ENCODE measurements at places on chromosomes 6 and 20.

GRCh38 chr6:155117256-155117655 is 122.1 kb downstream of the TIAM2 start:
- DNase-seq, result no peak

DNA sequence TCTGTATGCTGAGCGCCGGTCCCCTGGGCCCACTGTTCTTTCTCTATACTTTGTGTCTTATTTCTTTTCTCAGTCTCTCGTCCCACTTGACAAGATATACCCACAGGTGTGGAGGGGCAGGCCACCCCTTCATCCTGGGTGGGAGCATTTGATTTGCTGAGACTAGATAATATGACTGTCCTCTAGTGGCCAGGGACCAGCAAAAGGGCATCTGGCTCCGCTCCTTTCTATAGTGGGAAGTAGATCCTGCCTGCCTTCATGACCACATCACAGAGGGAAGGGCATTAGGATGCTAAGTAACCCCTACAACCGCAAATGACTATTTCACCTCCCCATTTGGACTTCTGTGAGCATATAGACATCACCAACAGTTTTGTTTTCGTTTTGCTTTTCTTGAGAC is 64.5 kb downstream of the TRMT6 start:
- DNase-seq, result no peak

GRCh38 chr6:46302816-46303215 is 132.0 kb upstream of the ENPP5 start:
- DNase-seq, result no peak

GRCh38 chr20:10536531-10536930 is 101.4 kb downstream of the SLX4IP start:
- DNase-seq, result no peak

DNA sequence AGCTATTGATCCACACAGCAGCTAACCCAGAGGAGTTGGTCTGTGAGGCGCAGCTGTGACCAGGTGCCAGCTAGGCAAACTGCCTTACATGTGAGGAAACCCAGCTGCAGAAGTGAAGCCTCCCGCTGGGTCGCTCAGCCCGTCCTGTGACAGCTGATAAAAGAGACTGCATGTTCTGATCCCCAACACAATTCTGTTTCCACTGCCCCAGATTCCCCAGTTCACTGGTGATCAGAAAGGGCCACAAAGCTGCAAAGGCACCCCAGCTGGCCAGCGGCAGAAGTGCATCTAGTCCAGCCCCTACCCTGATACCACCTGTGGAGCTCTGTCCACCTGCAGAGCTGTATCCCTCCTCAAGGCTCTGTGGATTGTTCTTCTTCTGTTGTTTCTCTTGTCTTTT is 64.5 kb downstream of the CTNNBL1 start:
- peak; percentile 6 for DNase-seq

DNA sequence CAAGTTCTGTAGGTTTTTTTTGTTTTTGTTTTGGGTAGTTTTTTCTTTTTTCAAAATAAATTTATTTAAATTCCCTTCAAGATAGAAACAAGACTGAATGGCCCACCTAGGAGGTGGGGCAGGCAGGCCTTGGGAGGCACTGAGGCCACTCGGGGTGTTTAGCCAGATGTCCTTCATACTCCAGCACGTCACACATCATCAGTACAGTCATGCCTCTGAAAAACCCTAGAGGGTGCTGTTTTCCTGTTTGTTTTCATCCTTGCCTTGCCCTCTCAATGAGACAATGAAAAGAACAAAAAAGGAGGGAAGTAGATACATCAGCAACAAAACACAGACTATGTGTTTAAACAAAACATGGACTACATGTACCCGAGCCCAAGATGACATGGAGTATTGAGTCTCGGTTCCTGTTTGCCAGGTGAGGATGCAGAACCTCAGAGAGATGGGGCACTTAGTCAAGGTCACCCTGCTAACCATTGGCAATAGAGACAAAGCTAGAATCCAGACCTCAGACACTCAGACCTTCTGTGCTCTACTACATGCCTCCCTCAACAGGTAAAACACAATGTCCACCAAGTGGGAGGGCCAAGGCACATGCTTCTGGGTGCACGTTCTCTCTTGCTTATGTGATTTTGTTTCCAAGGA is 26.8 kb upstream of the CLIC5 start:
- no peak for DNase-seq

DNA sequence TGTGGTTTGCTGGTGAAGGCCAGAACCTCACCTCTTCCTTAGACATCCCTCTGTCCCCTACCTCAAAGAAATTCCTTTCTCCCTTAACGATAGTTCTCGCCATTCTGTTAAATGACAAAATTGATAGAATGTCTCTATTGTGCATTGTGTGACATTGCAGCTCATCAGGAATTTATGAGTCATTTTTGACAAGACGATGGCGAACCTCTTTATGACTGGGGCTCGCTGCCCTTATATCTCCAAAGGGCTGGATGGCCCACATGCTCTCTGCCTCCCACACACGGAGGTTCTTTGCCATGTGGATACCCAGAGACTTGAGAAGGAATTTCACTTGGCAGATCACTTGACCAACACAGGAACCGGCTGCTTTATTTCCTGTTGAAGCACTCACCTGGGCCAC is 66.8 kb upstream of the RPS6KA2 start:
- no peak for DNase-seq

DNA sequence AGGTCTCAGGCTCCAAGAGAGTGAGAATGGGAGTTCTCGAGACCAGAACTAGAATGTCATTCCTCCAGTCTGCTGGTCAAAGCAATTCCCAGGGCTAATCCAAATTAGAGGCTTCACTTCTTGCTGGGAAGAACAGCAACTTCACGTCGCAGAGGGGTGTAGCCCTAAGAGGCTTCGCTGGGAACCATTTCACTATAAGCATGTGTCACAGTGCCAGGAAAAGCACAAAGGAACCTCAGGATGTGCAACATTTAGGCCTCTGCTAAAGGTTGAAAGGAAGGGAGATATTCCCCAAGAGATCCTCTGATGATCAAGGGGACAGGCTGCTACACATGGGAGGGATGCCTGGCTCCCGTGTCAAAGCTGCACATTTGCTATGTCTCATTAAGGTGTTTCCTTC is 35.9 kb upstream of the NXT1 start:
- no peak for DNase-seq

- no peak for DNase-seq
These were observed 174.3 kb downstream of the CDKAL1 start for GRCh38 chr6:20708367-20709124.

DNA sequence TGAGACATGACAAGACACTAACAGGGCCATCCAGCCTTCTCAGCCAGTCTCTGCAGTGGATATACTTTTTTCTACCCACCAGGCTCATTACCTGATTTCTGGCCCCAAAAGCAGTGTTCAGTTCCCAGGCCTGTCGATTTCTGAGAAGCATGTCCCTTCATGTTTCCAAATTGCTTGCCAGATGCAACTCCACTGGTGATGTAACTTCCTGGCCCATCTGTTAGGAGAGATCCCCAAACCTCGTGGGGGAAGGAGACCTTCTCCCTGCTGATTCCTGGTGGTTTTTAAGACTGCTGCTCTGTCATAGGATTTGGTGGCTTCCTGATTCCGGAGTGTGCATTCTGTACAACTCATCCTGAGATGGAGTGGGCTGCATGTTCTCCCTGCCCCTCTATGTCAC is 31.6 kb upstream of the MRPS10 start:
- DNase-seq, result peak; percentile 52

GRCh38 chr20:51540580-51540979 is 1.9 kb downstream of the NFATC2 start:
- no peak for DNase-seq

- DNase-seq, result peak; percentile 91
These were observed 2.2 kb downstream of the PIM1 start for GRCh38 chr6:37171970-37172812.

GRCh38 chr6:154509421-154510143 is 903 bp downstream of the CNKSR3 start:
- peak; percentile 35 for DNase-seq

GRCh38 chr6:104431096-104431495 is 428.6 kb downstream of the HACE1 start:
- DNase-seq, result no peak

GRCh38 chr6:100447900-100448748 is 16.6 kb downstream of the SIM1 start:
- no peak for DNase-seq

DNA sequence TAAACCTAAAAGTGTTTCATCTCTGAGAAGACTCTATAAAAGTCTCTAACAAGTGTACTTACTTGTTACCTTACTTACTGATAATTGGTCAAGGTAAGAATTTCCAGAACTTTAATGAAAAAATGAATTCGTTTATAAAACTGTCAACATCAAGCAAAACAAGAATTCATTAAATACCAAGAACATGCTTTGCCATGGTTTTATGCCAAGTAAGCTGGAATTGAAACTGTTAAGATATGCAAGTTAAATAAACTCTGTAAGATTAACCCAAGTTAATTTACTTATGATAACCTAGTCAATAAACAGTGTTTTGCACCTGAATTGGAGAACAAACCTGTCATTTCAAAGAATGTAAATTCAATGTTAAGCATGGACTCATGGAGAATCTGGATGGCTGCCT is 17.1 kb upstream of the DEFB113 start:
- DNase-seq, result no peak

- no peak for DNase-seq
These were observed 11.5 kb upstream of the DEFB113 start for GRCh38 chr6:49980898-49981297.

GRCh38 chr6:160007611-160008010 is 38.7 kb downstream of the IGF2R start:
- no peak for DNase-seq

GRCh38 chr20:44033873-44034272 is 119.2 kb downstream of the TOX2 start:
- DNase-seq, result no peak

- DNase-seq, result no peak
These were observed 19.3 kb downstream of the RIN2 start for GRCh38 chr20:19777315-19777714.

DNA sequence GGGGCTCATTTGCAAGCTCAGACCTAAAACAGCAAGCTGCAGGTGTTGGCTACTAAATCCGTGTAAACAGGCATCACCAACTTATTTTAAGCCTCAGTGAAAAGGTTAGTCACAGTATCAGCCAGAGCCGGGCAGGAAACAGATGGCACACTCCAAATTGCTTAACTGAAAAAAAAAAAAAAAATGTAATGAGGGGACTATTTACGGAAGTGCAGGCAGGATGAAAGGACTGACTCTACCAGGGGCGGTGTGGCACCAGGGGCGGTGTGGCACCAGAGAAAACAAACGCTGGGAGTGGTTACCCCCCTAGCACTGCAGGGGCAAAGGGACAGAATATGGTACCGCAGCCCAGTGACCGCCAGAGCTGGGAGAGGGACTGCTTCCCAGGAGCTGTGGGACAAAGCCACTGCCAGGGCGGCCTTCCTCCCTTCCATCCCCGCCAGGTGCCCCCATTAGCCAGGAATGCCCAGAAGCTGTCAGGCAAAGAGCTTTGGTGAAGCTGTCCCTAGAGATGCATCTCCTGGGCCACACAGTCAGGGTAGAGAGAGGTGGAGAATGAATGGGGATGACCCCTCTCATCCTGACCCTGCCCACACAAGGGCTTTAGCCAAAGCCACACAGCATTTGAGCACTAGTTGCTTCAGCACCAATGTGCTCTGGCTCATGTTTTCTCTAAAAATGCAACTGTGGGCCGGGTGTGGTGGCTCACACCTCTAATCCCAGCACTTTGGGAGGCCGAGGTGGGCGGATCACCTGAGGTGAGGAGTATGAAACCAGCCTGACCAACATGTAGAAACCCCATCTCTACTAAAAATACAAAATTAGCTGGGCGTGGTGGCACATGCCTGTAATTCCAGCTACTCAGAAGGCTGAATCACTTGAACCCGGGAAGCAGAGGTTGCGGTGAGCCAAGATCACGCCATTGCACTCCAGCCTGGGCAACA is 39.6 kb upstream of the GFOD1 start:
- peak; percentile 31 for DNase-seq

DNA sequence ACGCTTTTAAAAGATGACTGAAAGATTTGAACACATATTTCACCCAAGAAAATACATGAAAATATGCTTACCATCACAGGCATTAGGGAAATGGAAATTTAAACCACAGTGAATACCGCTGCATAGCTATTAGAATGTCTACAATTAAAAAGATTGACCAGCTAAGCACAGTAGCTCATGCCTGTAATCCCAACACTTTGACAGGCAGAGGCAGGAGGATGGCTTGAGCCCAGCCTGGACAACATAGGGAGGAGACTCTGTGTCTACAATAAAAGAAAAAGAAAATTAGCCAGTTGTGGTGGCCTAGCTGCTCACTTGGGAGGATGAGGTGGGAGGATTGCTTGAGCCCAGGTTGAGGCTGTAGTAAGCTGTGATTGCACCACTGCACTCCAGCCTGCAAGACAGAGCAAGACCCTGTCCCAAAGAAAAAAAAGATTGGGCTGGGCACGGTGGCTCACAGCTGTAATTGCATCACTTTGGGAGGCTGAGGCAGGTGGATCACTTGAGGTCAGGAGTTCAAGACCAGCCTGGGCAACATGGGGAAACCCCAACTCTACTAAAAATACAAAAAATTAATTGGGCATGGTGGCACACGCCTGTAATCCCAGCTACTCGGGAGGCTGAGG is 163.7 kb upstream of the AKAP12 start:
- no peak for DNase-seq

DNA sequence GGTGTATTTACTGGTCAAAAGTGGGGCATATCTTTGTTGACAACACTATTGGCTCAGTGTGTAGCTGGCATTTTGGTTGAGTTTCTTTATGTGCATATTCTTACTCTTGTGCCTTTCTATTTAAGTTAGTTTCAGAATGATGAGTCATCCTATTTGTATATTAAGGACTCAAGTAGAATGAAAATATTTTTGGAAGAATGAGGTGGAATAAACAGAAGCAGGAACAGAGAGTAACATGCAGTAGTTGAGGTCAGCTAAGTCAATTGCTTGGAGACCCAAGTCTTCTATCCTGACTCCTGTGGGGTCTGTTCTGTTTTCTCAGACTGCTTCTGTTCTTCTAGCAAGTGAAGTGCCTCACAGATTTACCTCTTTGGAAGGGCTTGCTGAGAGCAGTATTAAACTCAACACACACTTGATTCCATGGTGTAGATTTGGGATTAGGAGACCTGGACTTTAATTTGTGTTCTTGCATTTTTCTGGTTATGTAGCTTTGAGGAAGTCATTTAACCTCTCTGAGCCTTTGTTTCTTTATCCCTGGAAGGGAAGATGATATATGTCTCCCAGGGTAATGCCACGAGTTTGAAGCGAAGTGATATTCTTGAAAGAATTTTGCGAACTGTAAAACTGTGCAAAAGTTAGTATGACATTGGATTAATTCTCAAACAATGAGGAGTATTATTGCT is 324.3 kb downstream of the QKI start:
- DNase-seq, result no peak

- no peak for DNase-seq
These were observed 112.5 kb downstream of the WDR27 start for GRCh38 chr6:169589293-169589692.

- DNase-seq, result no peak
These were observed 39.8 kb upstream of the ARHGAP18 start for GRCh38 chr6:129749749-129750120.

DNA sequence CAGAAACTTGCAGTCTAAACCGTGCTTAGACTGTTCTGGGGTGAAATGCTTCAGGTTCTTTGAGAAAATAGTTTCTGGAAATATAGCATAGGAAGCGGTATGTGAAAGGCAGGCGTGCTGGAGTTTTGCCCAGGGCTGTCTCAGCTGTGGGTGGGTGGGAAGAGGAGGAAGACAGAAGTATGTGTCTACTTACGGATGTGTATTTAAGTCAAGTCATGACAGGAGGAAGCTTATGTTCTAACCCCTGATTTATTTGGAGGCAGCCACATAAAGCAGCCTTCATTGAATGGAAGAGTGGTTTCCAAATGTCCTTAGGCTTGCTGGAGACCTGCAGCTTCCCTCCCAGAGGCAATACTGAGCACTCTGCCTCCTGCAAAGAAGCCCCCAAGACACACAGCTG is 345.8 kb upstream of the PRND start:
- DNase-seq, result no peak

- DNase-seq, result no peak
These were observed 17.7 kb downstream of the TGM6 start for GRCh38 chr20:2398449-2398848.
